ENCODE measurements at places on chromosomes 5 and 9.

GRCh38 chr9:136007934-136008692 is 46.9 kb upstream of the UBAC1 start:
- no peak for DNase-seq

GRCh38 chr5:153084511-153084910 is 406.0 kb upstream of the GRIA1 start:
- no peak for DNase-seq

- DNase-seq: no peak
These were observed 21.0 kb downstream of the TLX3 start for GRCh38 chr5:171330021-171330420.

DNA sequence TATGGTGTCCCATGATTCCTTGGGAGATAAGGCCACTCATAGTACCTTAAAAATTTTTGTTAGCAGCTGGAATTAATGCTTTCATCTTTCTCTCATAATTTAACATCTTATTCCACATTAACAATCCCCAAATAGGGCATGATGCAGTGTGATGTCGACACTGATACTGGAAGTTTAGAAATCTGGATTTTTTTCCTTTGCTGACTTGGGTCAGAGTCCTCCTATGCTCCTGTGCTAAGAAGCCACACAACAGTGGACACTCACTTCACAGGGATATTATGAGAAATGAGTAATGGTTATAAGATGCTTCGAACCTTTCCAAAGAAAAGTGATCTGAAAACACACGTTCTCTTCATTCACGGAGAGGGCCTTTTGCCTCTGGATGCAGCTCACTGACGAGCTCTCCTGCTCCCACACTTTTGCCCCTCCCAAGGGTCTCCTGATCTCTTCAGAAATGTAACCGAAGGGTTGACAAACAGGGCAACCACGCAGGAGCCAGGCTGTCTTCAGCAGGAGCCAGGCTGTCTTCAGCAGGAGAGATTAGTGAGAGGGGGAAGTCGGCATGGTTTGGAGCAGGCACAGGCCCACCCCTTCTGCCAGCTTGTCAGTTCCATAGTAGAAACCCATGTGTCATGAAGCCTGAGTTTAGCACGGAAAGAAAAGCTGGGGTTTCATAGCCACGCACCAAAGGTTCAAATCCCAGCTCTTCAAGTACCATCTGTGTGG is 247.8 kb downstream of the AOPEP start:
- DNase-seq: no peak

- no peak for DNase-seq
These were observed 30.8 kb downstream of the HAPLN1 start for GRCh38 chr5:83689881-83690280.

GRCh38 chr5:40976836-40977235 is 67.5 kb downstream of the C7 start:
- DNase-seq: no peak

- DNase-seq: no peak
These were observed 30.9 kb upstream of the SLC9A3 start for GRCh38 chr5:555058-555623.

DNA sequence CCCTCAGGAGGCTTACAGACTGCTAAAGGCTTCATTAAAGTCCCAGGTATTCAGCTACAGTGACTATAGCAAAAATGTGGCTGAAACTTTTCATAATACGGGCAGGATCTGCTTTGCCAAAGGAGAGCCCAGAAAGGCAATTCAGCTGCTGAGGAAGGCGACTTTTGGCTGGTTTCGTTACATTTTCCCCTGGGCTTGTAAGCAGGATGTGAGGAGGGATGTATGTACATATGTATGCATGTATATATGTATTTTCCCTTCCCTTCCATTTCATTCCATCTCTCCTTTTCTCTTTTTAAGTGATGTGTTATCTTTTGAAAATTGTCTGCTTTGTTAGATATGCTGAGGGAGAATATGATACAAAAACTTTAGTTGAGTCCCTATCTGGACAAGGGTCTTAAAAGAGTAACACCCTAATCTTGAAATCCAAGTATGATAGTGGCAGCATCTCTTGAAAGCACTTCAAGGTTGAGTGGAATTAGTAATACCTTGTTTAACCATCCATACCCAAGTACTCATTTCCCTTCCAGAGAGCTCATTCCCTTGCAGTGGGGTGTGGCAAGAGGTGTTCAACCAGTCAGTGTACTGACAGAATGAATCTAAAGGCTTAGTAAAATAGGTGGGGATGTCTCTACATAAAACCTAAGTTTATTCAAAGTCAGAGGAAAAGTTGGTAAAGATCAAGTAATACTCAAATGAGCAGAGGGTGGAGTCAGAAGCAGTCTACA is 28.7 kb downstream of the RAD1 start:
- DNase-seq: no peak

DNA sequence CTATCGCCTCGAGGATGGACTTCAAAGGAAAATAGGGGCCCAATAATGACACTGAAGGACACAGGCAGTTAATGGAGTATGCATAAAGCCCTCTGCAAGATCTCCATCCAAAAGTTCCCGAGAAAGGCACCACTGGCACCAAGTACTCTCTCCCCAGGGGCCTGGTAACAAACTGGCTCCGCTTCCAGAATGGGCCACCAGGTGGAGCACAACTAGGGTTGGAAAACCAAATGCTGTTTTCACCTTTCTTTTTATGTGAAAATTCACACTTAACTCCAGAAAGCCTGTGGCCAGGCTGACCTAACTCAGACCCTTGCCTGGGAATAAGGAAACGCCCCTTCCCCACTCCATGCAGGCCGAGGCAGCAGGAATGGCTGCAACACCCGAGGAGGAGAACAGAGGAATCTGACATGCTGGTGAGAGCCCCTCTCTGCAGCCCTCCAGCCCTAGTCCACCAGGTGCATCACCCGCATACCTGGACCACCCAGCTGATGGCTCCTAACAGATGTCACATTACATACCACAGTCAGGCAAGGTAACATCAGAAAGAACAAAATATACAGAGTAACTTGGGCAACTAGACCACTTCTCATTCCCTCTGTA is 42.8 kb downstream of the CAMSAP1 start:
- DNase-seq: no peak

DNA sequence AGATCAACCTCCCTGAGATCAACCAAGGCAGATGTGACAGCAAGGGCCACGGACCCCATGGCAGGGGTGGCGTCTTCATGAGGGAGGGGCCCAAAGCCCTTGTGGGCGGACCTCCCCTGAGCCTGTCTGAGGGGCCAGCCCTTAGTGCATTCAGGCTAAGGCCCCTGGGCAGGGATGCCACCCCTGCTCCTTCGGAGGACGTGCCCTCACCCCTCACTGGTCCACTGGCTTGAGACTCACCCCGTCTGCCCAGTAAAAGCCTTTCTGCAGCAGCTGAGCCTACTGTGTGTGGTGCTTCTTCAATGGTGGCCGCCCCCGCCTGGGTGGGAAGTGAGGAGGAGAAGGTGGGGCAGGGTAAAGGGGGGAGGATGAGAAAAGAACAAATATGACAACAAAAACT is 8.3 kb downstream of the GPX3 start:
- DNase-seq: no peak

DNA sequence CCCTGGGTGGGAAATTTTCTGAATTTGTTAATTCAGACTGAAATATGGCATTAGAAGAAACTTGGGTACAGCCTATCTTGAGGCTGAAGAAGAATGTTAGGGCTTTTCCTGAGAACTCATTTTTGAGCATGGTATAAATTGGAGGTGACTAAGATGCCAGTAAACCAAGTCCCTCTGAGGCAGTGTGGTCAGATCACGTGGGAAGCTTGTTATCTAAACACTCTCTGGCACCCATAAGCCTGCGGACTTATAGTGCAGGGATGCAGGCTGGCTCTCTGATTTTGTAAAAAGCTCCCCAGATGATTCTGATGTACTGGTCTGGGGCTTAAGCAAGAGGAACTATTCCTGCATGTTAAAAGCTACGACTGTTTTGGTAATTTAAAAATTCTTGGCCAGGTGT is 34.3 kb downstream of the MTMR12 start:
- no peak for DNase-seq

DNA sequence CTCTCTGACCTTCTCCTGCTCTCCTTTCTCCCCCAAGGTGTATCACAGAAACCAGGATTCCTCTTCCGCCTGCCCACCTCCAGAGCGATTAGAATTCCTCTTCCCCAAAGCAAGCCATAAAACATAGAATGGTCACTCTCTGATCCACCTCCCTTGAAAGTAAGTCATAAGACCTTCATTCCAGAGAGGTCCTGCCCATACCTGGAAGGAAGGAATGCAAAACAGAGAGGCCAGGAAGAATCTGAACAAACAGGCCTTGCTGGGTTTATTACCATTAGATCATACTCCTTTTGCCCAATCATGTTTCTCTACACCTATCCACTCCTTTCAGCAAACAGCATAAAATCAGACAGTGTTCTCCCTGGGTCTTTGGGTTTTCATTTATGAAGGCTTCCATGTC is 21.0 kb downstream of the CDKL3 start:
- no peak for DNase-seq

DNA sequence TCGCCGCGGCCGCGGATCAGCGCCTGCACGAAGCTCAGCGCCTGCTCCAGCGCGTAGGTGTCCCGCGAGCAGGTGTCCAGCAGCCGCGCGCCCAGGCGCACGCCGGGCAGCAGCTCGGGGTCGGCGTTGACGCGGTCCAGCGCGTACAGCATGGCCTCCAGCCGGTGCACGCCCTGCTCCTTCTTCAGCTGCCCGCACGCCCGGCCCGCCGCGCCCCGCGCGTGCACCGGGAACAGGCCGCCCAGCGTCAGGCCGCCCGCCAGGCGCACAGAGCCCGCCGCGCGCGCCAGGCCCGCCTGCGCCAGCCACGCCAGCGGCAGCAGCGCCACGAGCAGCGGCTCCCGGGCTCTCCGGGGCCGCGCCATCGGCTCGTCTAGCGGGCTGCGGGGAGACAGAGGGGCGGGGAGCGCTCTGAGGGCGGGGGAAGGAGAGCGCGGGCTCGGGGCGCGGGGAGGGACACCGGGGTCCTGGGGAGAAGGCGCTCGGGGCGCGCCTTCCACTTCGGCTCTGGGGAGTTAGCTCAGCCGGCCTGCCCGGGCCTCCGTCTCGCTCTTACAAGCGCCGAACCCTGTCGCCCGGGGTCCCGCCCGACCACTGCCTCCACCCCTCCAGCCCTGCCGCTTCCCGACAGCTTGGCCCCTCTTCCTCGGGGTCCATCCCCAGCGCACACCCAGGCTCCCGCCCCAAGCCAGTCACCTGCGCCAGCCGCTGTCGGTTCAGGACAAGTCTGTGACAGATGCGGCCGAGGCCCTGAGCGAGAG is at the start of gene GRM6:
TSS of gene GRM6 (minus strand) at position 741 of the 761 bp plus-strand sequence. CDS start at position 365, 376 bp downstream.
- no peak for DNase-seq

DNA sequence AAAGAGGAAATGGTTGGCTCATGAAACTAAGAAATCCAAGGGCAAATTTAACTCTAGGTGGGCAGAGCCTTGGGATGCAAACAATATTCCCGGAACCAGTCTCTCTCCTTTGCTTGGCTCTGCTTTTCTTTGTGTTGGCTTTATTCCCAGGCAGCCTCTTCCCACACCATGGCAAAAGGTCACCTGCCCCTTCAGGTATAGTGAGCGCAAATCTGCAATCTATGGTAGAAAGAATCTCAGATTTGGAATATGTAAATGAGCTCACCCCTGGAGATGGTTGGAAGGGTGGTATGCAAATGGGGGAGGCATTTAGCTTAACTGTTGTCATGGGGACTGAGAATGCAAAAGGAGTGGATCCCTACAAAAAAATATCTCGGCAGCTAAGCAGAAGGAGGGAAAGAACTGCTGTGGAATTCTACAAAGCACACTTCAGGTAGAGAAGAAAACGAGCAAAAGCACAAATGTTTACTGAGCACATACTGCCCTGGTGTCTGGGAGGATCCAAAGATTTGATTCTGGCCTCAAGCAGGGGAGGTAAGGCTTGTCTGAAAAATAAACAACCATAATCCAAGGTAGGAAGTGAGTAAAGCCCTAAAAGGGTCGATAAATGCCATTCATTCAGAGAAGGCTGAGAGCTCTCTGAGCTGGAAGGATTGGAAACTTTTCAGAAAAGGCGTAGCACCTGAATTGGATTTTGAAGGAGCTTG is 139.7 kb downstream of the TLE1 start:
- DNase-seq: peak; percentile 54

GRCh38 chr5:109322694-109323093 is 87.1 kb downstream of the PJA2 start:
- no peak for DNase-seq

- DNase-seq: no peak
These were observed 6.1 kb upstream of the BARX1 start for GRCh38 chr9:93960971-93961841.

DNA sequence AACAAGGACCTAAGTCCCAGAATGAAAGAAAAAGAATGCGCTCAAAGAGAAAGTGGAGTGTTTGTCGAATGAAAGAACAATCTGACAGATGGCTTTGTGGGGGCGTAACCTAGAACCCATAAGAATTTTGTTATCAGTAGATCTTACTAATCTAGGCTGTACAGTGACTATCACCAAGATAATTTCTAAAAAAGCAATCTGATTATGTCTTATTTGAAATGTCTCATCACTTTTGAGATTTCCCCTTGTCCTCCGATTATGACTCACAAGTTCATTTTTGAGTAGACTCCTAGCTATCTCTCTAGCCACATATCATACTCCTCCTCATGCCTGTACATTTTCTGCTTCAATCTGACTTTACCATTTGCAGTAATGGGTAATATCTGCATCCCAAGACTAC is 135.6 kb upstream of the SMARCA2 start:
- no peak for DNase-seq

DNA sequence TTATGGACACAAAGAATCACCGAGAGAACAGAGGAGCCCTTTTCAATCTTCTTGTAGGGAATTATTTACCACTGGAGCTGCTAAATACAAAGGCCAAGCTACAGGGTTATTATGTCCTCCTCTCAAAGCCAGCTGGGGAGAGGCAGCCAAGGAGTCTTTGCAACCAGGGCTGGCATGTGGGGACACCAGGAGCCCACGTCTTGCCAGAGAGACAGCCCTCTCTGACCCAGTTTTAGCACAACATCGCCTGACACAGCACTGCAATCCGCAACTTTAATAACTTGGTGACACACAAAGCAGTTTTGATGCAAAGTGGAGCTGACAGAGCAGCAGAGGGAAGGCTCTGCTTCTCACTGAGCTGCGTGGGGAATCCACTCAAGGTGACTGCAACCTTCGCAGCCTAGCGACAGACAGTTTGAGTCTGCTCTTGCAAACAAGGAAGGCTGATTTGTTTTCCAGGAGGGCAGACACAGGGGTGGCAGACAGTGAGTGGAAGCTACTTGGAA is 33.6 kb downstream of the TLR4 start:
- DNase-seq: no peak

GRCh38 chr9:138114501-138115245 is 237.1 kb downstream of the CACNA1B start:
- no peak for DNase-seq

DNA sequence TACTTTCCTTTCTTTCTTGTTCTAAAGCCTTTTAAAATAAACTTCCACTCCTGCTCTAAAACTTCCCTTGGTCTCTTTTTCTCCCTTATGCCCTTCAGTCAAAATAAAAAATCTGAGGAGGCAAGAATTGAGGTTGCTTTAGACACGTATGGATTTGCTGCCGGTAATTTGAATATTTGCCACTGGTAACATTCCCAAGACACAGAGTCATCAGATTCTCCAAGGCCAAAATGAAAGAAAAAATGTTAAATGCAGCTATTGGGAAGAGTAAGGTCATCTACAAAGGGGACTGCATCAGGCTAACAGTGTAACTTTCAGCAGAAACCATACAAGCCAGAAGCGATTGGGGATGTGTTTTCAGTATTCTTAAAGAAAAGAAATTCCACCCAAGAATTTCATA is 311.1 kb downstream of the CDH18 start:
- DNase-seq: no peak

- DNase-seq: no peak
These were observed 34.1 kb downstream of the ZNF483 start for GRCh38 chr9:111559000-111559610.

Data from iPS DF 19.7 (cell line).